Hematopoietic multipotent progenitor cell treated with erythropoietin and hydrocortisone succinate and interleukin-3 and kit ligand, for 6 days (in vitro differentiated cells): ENCODE measurements at places on chromosomes 5 and 9.

DNA sequence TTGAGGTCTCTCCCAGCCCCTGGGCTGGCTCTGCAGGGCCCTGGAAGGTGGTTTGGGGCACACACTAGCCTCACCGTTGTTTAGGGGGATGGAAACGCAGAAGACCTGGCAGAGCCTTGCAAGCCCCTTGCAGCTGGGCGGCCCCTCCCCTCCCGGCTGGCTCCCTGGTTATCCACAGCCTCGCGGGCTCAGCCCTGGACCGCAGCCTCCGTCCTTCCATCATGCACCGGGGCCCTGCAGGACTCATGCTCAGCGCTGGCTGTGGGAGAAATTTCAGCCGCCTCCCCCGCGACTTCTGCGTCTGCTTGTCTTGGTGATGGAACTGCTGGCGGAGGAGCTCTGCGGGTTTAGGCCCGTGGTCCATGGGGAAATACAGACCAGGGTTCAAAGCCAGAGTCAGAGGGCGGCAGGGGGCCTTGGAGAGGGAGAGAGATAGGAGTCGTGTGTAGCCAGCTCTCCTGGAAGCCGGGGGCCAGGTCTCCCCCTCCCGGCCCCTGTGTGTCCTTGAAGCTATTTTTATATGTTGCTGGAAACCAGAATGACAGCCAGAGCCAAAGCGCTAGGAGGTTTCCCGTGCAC lies 75.8 kb upstream of the IER5L start:
- no peak for DNase-seq

DNA sequence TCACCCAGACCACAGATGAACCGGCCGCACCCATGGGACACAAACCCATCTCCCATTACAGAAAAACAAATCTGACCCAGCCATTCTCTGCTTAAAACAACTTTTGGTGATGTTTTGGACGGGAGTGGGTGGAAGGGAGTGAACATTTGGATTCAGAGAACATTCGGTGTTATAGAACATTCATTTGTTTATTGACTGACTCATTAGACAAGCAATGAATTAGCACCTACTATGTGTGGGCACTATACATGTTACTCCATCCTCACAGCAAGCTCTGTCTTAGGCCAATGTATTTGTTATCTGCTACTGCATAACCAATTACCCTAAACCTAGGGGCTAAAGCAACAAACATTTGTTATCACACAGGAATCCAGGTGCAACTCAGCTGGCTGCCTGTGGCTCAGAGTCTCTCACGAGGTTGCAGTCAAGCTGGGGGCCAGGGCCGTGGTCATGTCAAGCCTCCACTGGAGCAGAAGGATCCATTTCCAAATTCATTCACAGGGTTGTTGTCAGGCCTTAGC lies 5.1 kb upstream of the ERGIC1 start:
- no peak for DNase-seq

DNA sequence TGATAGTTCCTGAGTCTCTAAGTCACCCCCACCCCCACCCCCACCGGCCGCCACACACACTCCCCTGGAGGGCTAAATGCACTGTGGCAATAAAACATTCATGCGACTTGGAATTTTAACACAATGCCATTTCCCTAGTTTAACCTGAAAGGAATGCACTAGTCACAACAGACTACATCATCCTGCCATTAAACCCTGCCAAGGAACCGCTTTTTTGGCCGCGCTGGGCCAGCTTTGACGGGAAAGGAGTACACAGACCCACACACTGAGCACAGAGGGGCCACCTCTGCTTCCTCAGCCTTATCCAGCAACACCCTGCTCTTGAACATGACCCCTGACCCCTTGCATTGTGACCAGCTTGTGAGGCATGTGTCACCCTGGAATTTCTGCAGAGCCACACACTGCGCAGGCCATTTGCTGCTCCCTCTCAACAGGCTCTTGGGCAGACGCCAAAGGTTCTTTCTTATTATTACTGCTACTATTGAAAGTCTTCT lies 165.3 kb downstream of the BNC2 start:
- no peak for DNase-seq

DNA sequence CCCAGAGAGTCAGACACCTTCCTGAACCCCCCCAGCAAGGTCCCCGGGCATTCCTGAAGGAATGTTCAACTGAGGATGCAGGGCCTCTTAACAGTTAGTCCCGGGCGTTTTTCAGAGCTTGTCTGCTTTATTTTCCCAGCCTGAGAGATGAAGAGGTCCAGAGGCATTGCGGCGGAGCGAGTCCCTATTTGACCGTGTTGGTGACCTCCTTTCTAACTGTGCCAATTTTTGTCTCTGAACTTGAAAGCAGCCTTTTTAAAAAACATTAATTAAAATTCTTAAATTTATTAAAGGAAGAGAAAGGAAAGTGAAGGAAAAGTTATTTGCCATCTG lies 433 bp upstream of the PTAR1 start:
- no peak for DNase-seq

DNA sequence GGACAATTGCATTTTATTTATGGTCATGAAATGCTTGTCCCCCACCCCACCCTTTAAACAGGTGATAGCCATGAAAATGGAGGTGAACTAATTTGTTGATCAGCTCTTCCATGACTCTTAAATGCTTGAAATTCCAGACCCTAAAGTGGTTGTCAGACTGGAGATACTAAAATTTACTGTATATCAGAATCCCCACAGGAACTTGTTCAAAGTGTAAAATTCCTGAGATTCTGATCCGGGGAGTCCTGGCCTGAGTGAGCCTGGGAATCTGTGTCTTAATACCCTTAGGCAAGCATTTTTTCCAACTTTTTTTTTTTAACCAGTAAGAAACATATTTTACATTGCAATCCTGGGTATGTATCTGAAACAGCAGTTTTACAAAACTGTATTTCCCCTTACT lies 4.7 kb downstream of the SKP2 start:
- DNase-seq, result no peak

GRCh38 chr9:84705128-84705527 lies 35.6 kb downstream of the NTRK2 start:
- DNase-seq, result no peak

GRCh38 chr5:7087719-7088297 lies 308.1 kb upstream of the ADCY2 start:
- DNase-seq, result peak; percentile 1

- DNase-seq, result peak; percentile 88
These were observed 5.9 kb upstream of the ACO1 start for GRCh38 chr9:32378496-32378895.

- no peak for DNase-seq
These were observed 214.8 kb downstream of the ISL1 start for GRCh38 chr5:51598026-51598425.

DNA sequence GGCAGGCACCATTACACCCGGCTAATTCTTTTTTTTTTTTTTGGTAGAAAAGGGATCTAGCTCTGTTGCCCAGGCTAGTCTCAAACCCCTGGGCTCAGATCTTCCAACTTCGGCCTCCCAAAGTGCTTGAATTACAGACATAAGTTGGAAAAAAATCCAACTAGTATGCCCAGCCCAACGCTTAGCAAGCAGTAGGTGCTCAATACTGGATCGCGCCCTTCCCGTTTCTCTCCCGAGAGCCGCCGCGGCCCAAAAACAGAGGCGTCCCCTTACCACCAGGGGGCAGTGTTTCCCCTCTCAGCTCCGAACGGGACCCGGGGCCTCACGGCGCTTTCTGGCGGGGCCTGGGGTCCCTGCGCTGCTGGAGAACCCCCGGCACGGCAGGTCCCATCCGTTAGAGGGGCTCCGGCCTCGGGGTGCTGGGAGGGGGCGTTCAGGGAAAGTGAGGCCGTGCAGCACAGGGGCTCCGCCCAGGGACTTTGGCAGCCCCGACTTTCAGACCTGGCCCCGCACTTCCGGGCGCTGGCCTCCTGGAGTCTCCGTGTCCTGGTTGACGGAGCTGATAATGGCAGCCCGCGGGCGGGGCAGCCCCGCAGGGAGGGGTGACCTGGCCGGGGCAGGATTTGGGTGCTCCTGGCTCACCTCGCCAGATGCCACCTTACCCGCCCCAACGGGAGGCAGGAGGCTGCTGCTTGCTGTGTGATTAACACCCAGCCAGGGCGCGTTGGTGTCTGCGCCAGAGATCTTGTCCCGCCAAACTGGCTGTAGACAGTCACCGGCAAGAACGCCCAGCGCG lies 15.2 kb downstream of the PTGES start:
- peak; percentile 95 for DNase-seq

DNA sequence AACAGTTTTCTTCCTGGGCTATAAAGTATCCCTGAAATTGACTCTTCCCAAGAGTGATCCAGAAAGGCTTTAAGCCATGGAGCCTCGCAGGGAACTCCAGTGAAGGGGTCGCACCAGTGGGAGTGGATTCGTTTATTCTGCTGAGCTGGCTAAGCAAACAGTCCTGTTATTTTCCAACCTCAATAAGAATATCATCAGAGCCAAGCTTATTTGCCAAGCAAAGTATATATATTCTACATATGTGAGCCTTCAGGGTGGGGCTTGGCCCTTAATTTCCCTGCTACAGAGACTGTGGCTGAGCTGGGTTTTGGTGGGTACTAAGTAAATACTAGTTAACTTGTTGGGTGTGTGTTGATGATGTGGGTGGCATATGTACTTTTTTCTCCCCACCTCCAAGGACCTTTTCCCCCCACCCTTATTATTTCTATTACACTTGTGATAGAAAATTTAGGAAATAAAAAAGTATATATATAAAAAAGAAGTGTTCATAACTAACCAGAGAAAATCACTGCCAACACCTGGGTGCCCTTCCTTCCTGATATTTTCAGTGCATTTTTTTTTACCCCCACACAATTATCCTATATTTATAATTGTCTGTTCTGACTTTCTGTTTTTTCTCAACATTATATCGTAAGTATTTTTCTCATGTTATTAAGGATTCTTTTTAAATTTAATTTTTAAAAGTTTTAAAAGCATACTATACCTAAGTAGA lies 5.3 kb downstream of the GSN start:
- DNase-seq, result no peak

GRCh38 chr5:56612353-56612752 lies 203.0 kb upstream of the MAP3K1 start:
- DNase-seq, result no peak

DNA sequence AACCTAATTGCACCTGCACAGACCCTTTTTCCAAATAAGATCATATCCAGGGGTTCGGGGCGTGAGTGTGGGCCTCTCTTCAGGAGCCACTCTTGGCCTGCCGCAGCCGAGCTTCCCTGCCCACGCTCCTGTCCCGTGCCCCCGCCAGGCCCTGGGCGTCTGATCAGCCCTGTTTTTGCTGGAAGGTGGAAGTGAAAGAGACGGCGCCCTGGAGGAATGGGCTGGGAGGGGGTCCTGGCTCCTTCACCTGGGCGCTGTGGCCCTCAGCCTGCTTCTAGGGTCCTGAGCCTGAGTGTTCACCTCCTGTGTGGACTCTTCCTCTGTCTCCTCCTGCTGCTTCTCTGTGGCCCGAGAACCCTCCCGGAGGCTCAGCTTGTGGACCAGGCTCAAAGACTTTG lies 11.2 kb upstream of the COL5A1 start:
- no peak for DNase-seq

DNA sequence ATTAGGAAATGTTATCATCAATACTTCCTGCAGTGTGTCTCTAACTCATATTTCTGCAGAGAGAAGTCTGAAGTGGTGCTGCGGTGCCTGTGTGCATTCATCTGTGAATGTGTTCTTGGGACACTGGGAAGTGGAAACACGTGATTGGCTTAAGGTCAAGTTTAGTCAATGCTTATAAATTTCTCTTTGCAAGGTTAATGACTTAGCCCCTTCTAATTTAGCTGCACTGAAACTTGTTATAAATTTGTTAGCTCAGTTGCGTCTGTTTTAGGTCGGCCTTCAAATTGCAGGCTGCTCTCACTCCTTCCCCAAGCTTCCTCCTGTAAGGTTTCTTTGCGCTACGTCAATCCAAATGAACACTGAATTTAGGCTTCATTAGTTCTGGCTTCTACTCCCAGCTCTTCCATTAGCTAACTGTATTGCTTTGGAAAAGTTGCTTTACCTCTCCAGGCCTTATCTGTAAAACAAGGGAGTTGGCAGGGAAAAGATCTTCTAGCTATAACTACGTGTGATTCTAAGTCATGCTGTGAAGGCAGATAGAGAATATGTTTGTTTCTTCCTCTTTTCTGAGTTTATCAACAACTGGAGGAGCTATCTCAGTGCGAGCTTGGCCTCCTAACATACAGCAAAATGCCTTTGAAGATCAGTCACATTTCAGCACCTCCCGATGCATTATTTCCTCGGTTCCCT lies 341.8 kb downstream of the NFIB start:
- DNase-seq, result no peak

- DNase-seq, result peak; percentile 28
These were observed 421 bp downstream of the RUSC2 start for GRCh38 chr9:35490155-35490909.

DNA sequence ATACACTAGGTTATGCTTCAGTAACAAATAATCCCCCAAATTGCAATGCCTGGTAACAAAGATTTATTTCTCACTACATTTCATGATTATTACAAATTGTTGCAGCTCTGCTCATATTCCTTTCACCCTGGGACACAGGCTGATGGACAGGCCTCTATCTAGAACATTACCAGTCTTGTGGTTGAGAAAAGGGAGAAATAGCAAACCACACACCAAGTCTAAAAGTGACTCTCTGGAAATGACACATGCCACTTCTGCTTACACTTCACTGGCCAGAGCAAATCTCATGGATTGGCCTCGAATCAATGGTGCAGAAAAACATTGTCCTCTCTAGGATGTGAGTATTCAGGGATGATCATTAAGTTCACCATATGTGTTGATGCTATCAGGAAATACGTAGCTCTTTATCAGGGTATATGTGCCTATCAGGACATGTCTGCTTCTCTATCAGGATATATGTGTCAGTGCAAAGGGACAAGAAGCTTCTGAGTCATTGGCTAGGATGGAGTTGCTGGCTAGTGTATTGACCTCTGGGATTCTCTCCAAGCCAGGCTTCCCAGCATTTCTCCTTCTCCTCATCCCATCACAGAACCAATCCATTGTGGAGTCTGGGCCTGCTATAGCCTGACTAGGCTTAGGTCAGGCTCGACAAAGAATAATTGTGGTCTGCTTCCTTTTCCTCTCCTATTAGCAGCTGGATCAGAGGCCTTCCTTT lies 91.1 kb upstream of the CEP78 start:
- peak; percentile 53 for DNase-seq

DNA sequence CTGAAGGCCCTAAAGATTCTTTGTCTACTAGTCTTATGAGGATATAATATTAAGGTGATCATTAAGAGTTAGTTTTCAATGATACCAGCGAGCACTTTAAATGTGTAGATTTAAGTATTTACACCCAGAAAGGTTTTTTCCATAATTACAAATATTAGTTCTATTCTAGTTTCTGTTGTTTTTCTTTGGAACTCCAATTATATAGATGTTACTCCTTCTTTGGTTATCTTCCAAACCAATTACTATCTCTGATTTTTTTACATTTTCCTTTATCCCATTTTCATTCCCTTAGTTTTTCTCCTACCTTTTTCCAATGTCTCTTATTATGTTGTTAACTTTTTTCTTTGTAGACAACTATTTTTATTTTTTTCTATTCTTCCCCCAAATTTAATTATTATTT lies 355.1 kb downstream of the KCNN2 start:
- DNase-seq, result no peak

- no peak for DNase-seq
These were observed 471.3 kb upstream of the DAB2 start for GRCh38 chr5:39896104-39896503.

GRCh38 chr9:1383899-1384455 lies 333.8 kb downstream of the DMRT2 start:
- DNase-seq, result no peak
